Activated CD4-positive, alpha-beta T cell treated with anti-CD3 and anti-CD28 coated beads, Interleukin-2, amount 50 U/mL, for 24 hours (primary cell): ENCODE measurements at places on chromosomes 7 and 10.
A peak's percentile ranks its signal among the peaks of the same experiment; 100 is the strongest.

- no peak for DNase-seq
Measured at GRCh38 chr7:89053130-89053529, 257.6 kb upstream of the TEX47 start.

DNA sequence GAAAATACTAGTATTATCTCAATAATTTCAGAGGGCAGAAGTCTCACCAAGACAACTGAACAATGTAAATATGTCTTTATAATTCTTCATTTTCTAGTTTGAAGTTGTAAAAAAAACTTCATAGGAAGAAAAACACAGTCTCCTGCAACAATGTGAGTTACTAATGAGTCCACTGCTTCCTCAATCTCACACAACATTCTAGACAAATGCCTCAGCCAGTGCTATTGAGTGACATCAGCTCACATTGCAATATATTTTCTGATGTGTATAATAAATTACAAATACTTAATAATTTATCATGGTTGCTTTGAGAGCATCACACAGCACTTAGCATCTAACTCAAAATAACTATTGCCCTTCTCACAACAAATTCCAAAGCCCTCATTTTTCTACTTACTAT is 321.2 kb downstream of the GRM8 start:
- no peak for DNase-seq

- no peak for DNase-seq
Measured at GRCh38 chr7:15855525-15856109, 169.1 kb upstream of the MEOX2 start.

GRCh38 chr10:119541459-119542356 is 811 bp downstream of the RGS10 start:
- peak; percentile 46 for DNase-seq

DNA sequence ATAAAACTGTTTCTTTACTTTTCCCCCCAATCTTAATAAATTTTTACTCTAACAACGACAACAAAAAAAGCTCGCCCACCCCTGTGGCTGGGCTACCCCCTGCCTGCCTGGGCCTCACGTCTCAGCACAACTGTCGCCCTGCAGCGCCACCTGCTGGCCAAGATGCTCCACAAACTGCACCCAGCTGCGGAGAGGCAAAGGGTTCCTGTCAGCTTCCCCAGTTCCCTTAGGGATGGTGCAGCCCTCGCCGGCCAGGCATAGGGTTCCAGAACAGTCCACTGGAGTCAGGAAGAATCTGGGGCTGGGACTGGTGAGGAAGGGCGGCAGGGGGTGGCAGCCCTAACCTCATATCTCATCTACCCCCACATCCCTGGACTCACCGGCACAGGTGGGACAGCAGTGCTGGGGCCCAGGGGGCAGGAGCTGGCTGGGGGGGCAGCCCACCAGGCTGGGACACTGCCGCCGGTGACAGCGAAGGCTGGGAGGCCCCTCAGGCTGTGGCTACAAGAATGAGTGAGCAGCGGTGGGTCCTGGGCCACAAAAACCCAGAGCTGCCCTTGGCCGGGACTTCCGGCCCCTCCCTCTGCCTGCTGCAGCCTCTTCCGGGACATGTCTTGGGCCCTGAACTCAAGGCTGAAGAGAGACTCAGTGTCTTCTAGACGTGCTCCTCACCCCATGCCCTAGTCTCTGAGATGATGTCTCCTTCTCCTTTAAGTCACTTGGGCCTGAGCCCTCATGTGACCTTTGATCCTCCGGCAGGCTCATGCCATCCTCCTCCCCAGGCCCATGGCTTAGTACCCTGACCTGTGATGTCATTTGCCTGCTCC is 21.2 kb downstream of the ATP6V1F start:
- peak; percentile 80 for DNase-seq

GRCh38 chr7:154450451-154450850 is 398.3 kb downstream of the DPP6 start:
- DNase-seq: no peak
